ENCODE measurements at places on chromosomes 13 and 19.

DNA sequence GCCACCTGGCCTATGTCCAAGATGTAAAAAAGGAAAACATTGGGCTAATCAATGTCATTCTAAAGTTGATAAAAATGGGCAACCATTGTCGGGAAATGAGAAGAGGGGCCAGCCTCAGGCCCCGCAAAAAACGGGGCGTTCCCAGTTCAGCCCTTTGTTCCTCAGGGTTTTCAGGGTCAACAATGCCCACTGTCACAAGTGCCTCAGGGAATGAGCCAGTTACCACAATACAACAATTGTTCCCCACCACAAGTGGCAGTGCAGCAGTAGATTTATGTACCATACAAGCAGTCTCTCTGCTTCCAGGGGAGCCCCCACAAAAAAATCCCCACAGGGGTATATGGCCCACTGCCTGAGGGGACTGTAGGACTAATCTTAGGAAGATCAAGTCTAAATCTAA, 112.5 kb downstream of the ZNF486 start:
- no peak for DNase-seq

DNA sequence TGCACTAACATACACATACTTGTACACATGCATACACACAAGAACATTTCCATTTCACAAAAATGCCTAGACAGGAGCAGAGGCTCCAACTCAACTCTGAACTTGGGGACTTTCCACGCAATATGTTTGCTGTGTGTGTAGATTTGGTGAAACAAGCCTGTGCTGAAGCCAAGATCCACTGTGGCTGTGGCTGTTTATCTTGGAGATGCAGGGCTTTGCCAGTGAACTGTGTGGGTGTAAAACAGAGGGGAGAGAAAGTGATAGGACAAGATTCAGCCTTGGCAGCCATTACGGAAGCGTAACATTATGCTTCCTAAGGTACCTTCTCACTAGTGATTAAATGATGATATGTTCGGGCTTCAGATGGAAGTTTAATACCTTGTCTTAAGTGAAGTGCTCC, 73.2 kb upstream of the MBNL2 start:
- no peak for DNase-seq

DNA sequence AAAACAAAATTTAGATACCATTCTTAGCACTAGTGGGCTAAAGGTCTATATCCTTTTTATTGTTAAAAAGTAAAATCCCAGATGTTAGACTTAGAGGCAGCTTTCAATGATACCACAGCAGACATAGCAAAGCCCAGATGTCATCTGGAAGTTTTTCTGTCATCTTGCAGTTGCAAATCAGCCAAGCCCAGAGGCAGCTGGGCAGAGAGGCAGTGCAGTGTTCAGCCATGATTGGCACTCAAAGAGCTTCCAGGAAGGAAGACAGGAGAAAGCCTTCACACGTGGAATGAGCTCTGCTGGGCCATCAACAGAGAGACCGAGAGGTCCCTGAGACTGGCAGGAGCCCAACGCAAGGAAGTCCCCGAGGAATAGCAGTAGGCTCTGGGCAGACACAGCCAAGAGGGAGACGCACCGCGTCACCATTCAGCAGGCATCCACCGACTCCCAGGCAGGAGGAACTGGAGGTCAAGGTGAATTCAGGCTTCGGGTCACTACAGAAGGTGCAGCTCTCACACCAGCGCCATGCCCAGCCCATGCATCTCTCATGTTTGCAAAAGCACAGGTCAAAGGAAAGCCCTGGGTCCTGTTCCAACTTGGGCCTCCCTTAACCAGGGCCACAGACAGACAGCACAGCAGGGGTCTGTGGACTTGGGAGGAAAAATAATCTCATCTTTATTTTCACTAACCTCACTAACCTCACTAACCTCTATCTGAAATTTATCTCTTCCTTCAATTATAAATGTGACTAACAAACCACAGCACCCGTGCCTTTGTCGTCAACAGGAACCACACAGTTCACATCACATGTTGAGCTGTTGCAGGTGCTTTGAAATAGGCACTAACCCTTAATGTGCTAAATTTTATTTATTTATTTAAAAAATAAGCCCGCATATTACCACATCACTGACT, 54.9 kb downstream of the TUBGCP3 start:
- DNase-seq, result no peak

- peak; percentile 93 for DNase-seq
Observed at GRCh38 chr13:113647351-113648215, 10.4 kb downstream of the ATP4B start.

GRCh38 chr19:54388802-54389139, 24.0 kb upstream of the LAIR1 start:
- no peak for DNase-seq

DNA sequence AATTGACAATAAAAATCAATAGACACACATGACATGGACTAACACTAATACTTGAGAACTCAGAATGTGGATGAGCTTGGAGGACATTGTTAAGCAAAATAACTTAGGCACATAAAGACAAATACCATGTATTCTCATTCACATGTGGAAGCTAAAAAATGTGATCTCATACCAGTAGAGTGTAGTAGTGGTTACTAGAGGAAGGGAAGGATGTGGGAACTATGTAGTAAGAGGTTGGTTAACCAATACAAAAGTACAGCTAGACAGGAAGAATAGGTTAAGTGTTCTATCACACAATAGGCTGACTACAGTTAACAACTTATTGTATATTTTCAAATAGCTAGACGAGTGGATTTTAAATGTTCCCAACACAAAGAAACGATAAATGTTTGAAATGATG, 415.8 kb upstream of the KLF12 start:
- DNase-seq, result no peak

DNA sequence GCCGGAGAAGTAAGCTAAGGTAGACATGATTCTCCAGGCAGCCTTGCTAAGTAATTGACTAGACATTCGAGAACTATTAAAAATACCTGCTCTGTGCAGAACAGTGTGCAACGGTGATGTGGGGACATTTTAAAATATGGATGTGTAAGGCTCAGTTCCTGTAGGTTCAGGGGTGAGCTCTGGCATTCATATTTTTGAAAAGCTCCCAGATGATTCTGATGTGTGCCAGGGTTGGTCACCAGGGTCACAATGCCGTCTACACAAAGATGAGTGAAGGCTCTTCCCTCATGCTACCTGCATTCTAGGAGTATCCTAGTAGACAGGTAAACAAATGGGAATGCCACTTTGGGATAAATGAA, 702 bp upstream of the EPSTI1 start:
- no peak for DNase-seq

- peak; percentile 14 for DNase-seq
Observed at GRCh38 chr19:53908106-53908934, 758 bp upstream of the CACNG7 start.

DNA sequence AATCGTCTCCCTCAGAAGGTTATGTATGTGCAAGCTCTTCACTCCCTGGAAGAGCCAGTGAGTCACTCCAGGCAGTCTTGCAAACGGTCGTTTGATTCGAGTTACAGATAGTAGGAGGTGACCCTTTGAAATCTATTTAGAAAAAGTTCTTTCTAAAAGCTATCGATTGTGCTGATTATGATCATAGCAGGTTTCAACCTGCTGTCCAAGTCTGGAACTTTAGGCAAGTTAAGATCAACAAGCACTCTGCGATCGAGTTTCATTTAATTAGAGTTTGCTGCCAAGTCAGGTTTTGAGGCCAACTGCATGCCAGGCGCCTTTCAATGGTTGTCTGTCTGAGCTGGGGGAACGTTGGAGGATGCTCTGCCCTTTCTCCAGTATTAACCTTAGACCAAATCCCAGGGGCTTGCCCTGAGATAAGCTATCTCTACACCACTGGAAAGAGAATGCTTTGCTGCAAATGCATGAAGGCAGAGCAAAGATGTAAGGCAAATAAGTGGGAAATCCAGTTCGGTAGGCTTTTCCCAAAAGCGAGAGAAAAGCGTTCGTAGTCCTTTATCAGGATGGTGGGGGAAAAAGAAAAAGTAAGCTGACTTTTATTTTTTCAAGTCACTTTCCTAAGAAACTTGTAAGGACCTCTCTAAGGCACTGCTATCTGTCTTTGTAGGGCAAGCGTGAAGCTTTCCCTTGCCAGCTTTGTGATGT, 287.5 kb downstream of the ATP8A2 start:
- DNase-seq, result peak; percentile 31

GRCh38 chr19:8120636-8121480, 28.5 kb downstream of the FBN3 start:
- DNase-seq, result no peak

GRCh38 chr13:100297413-100297812, 208.5 kb downstream of the PCCA start:
- no peak for DNase-seq

DNA sequence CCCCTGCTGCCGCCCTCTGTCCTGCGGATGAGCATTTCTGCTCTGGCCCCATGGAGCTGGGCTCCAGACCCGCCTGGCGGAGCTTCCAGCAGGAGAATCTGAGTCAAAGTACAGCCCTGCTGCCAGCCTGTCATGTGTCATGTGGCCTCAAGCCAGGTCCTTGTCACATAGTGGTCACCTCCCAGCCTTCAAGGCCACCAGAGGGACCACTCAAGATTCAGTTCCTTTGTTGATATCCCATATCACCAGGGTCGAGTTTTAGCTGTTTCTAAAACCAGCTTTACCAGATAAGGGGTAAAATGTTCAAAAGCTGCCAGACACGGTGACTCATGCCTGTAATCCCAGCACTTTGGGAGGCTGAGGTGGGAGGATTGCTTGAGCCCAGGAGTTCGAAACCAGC, 13.4 kb downstream of the THOP1 start:
- DNase-seq, result no peak

All from NCI-H1417 (cell line).